ENCODE measurements at places on chromosomes 16 and 17. TPM values are rescaled to one million over a fixed set of nuclear protein-coding genes. Genes with fewer than 3 reads are reported as not detected.

DNA sequence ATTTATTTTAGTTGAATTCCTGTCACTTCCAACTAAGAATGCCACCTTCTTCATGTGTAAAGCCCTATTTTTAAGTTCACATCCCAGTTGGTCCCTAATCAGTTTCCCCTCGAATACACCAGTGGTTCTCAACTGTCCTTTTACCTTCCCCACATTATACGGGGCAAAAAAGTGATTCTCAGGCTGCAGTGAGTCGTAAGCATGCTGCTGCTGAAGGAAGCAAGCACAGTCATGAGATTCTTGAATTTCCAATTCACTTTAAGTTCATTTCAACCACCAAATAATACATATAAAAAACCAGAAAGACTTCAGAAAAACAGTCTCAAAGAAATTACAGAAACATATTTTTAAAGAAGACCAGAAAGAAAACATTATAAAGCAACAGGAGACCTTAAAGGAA, 47.9 kb downstream of the UBE2G1 start:
- DNase-seq, result no peak

DNA sequence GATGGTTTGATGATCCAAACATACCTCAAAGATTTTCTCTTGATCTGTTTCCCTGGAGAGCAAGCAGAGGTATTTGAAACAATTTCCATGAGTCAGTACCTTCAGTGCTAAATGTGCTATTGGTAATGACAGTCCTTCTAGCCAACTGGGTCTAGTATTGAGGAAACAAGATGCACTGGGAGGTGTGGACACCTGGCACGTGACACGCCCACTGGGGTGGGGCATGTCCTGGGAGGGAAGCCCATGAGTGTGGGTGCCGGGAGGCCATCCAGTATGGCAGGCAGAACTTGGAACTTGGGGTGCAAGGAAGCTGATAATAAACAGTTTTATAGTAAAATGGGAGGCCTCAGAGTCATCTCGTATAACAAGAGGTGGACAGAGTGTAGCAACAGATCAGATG, 17.9 kb upstream of the AKAP1 start:
- no peak for DNase-seq

GRCh38 chr17:52410781-52411180, 252.3 kb upstream of the CA10 start:
- no peak for DNase-seq

GRCh38 chr16:81831722-81832126, 52.6 kb downstream of the PLCG2 start:
- DNase-seq, result no peak

GRCh38 chr16:65005696-65006095, 116.2 kb downstream of the CDH11 start:
- no peak for DNase-seq

- DNase-seq, result no peak
Measured at GRCh38 chr16:29756654-29757053, 10.9 kb upstream of the C16orf54 start.

GRCh38 chr16:50473356-50473945, 74.7 kb upstream of the NKD1 start:
- DNase-seq, result no peak

DNA sequence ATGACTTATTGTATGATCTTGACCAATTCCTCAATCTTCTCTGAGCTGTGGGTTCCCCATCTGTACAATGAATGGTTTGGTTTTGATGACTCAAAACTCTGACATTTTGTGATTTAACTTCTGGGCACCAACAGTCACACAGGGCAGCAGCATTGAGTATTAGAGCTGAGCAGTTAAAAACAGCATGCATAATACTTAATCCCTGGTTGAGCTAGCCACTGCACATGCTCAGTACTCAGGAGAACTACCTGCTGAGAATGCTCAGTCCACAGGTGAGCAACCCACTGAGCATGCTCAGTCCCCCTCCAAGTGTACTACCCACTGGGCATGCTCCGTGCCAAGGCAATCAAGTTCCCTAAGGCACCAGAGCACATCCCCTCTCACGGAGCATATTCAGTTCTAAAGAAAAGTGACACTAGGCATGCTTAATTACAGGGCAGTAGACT, 68.7 kb downstream of the AIPL1 start:
- DNase-seq, result no peak

GRCh38 chr16:87860553-87861299, 8.6 kb downstream of the SLC7A5 start:
- DNase-seq, result peak; percentile 63

DNA sequence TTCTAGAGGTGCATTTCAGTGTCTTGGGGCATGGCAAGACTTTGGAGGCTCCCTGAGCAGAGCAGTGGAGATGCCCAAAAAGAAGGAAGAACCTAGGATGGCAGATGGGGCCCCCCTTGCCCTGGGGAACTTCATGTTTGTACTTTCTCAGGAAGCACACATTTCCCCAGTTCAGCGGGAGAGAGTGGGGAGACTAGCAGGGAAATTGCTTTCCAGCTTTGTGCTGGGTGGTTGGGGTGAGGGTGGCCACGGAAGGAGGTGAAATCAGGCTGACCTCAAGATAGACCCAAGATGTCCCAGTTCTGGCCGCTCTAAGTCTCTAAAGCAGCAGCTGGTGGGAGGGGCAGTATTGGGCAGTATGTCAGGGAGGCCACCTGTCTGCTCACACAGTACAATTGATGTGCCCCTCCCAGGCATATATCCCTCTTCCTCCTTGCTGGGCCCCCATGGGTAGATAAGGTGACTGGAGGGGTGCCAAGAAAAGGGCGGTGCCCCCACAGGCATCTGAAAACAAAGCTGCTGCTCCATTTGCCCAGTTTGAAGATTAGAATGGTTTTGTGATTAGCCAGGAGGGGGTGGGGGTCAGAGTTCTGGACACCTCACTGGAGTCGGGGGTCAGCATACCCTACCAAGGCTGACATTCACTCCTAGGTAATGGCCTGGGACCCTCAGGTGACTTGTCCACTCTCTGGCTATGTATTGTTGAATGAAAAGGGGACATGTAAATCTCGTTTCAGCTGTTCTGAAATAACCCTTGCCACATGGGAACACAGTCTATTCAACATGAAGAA, 17.1 kb upstream of the NAGLU start:
- peak; percentile 58 for DNase-seq

DNA sequence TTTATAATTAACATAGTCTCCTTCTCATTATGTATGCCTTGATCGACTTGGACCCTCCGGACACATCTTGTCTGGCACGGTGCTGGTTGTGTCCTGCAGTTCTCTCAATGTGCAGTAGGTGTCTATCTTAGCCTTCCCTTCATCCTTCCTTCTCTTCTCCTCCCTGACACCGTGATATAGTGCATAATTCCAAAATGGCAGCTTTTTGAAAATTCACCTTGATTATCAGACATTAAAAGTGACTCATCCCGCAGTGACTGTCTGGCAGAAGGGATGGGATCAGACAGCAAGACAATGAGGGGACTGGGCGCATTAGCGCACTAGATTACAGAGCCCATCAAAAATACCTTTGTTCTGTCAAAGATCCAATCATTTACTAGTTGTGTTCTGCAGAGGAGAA, 70.0 kb upstream of the PMFBP1 start:
- peak; percentile 66 for DNase-seq

DNA sequence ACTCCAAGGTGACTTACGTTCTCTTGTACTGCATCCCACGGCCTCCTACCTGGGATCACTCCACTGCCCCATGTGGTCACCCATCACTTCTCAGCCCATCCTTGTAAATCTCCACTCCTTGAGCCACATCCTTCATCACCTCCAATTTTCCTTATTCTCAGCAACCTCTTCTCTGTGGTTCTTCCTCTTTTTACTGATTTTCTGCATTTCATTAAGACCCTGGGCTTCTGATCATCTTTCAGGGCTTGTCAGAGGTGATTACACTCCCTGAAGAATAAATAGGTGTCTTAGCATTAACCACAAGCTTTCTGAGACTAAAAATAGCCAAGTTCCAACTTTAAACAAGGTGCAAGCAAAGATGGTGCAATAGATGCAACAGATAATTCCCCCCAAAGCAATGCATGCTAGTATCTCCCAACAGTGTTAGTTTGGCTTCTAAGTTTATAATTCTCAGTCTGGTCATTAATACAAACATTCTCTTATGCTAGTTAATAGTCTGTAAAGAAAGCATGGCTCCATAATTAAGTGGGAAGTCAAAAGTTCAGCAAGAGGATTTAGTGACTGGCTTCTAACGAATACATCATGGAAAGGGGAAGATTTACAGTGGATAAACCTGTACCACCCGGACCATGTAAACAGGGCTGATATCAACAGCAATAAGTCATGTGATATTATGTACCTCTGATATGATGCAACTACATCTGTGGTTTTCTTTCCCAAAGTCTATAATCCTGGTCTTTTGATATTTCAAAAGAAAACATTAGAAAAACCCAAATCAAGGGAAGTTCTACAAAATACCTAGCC, 47.4 kb upstream of the FOXJ1 start:
- no peak for DNase-seq

DNA sequence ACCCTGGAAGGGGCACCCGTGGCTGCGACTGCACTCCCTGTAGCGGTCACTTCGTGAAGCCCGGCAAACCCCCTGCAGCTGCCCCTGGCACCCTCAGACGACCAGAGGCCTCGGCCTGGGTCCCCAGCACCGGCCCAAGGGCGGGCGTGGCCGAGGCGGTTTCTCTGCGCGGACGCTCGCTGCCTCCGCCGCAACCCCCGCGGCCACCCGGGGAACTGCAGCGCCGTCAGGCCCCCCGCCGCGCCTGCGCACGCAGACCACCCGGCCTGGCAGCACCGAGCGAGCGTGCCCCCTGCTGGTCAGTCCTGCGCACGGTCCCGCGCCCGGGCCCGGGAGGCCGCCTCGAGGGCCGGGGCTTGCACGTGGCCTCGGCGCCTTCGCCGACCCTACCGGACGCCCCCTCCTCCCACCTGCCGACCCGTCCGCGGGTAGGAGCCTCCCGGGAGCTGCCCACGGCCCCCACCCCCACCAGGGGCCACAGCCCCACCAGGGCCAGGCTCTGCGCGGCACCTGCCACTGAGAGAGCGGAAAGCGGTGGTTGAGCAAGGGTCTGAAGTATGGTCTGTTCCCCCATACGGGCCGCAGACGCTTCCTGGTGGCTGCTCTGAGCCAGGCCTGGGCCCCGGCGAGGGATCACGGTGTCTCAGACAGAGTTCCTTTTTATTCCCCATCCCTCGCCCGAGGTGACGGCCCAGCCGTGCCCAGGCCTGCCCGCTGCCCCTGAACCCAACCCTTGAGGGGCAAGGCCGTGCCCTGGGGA, 11.5 kb upstream of the HS3ST6 start:
- DNase-seq, result peak; percentile 83

- no peak for DNase-seq
Measured at GRCh38 chr16:629833-630248, 944 bp upstream of the WFIKKN1 start.

- no peak for DNase-seq
Measured at GRCh38 chr17:80229011-80229410, 8.8 kb downstream of the SLC26A11 start.

GRCh38 chr16:76268824-76269223, 8.4 kb upstream of the CNTNAP4 start:
- no peak for DNase-seq

Gene MAP2K3
- 10.7 TPM for total RNA-seq

Gene HEATR9
- total RNA-seq, result not detected

Gene NTHL1
- total RNA-seq, result 31.2 TPM

Gene KRT15
- total RNA-seq, result 0.20 TPM

Gene TP53TG3C
- not detected for total RNA-seq

Gene CLUH
- total RNA-seq, result 26.4 TPM

Gene SMURF2
- total RNA-seq, result 65.4 TPM

Gene CSH2
- not detected for total RNA-seq

All from lung microvascular endothelial cell (primary cell).